BE2C (cell line): ENCODE measurements at places on chromosomes 12 and 14.

GRCh38 chr12:19227880-19228210 is 98.3 kb downstream of the PLEKHA5 start:
- no peak for DNase-seq

DNA sequence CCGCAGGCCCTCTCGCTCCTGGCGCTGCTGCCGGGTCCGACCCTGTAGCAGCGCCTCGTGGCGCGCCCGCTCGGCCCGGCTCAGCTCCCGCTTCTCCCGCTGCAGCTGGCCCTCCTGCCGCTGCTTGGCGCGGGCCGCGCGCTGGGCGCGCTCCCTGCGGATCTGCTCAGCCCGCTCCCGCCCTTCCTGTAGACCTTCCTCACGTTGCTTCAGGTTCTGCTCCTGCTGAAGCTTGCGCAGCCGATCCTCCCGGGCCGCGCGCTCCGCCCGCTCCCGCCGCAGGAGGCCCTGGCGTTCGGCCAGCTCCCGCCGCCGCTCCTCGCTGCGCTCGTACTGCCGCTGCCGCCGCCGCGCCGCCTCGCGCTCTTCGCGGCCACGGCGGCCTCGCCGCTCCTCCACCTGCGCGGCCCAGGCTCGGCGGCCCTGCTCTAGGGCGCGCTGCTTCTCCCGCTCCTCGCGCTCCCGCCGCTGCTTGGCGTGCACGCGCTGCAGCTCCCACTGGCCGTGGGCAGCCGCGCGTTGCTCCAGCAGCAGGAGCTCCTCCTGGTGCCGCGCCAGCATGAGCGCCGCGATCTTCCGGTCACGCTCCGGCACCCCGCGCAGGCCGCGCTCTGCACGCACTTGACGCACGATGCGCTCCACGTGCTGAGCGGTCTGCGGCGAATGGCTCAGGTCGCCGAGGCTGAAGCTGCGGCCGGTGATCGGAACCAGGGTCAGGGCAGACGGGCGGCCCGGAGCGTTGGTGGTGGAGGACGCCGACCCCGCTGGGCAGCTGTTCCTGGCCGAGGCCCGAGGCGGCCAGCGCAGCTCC is 2.4 kb downstream of the CCDC177 start:
- DNase-seq, result no peak

DNA sequence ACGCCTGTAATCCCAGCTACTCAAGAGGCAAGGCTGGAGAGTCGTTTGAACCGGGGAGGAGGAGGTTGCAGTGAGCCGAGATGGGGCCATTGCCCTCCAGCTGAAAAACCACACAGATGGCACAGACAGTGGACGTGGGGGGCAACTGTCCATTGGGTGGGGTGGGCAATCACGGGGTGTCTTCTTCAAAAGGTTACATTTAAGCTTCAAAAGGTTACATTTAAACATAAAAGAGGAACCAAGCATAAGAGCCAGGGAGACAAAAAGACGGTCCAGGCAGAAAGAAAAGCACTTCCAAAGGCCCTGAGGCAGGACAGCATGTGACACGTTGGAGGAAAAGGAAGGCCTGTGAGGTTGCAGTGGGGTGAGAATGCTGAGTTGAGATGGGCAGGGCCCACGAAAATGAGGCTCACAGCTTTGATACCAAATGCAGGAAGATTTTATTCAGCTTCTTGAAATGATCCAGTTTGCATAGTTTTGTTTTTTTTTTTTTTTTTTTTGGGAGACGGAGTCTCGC is 10.7 kb downstream of the SCARB1 start:
- no peak for DNase-seq

- no peak for DNase-seq
Observed at GRCh38 chr12:28171356-28172060, 18.7 kb upstream of the CCDC91 start.
